ENCODE measurements at places on chromosomes 5 and 9.

GRCh38 chr5:140181002-140181483, 6.1 kb downstream of the CYSTM1 start:
- no peak for DNase-seq

GRCh38 chr9:114507726-114508125, 2.5 kb upstream of the WHRN start:
- no peak for DNase-seq

- no peak for DNase-seq
Observed at GRCh38 chr9:92266486-92266885, 27.0 kb downstream of the IARS1 start.

DNA sequence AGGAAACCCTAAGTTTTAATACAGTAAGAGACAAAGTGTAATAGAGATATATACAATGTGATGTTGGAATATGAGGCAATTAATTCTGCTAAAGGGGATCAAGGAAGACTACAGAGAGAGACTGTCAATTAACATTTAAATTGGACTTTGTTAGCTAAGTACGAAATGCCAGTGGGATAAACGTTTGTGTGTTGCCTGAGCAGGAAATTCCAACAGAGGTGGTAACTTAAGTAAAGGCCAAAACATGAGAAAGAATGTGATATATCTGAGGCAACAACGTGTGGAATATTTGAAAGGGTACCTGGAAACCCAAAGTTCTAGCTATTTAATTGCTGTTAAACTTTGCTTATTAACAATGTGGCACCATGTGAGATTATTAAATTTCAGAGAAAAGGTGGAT, 1666.9 kb upstream of the WWC1 start:
- no peak for DNase-seq

- DNase-seq: no peak
Observed at GRCh38 chr9:76400534-76401096, 6.4 kb upstream of the RFK start.

DNA sequence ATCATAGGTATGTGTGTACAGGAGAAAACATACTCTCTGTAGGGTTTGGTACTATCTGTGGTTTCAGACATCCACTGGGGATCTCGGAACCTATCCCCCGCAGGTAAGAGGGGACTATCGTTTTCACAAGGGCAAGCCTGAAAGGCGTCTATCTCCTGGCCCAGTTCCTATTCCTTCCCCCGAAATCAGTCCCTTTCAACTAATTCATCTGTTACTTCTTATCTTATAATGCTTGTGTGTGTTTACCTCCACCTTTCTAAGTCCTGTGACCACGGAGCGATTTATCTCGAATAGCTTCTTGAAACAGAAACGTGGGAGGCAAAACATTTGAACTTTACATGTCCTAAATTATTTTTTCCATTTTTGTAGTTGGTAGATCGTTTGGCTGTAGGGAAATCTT, 11.4 kb downstream of the ABO start:
- no peak for DNase-seq

GRCh38 chr9:89177012-89177943, 1.3 kb downstream of the SHC3 start:
- DNase-seq: no peak

DNA sequence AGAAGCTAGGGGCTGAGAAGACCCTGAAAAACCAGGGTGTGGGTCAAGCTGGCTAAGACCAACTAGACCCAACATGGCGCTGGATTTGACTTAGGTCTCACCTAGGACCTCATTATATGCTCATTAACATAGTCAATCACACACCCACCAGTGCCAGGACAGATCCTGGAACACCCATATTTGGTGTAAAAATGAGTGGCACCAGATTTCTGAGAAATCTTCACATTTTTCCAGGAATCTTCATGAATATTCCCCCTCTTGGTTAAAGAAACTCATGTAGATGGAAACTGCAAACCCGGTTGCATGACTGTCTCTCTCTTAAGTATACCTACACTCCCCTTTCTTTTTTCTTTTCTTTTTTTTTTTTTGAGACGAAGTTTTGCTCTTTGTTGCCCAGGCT, 17.9 kb upstream of the RAB14 start:
- DNase-seq: no peak

DNA sequence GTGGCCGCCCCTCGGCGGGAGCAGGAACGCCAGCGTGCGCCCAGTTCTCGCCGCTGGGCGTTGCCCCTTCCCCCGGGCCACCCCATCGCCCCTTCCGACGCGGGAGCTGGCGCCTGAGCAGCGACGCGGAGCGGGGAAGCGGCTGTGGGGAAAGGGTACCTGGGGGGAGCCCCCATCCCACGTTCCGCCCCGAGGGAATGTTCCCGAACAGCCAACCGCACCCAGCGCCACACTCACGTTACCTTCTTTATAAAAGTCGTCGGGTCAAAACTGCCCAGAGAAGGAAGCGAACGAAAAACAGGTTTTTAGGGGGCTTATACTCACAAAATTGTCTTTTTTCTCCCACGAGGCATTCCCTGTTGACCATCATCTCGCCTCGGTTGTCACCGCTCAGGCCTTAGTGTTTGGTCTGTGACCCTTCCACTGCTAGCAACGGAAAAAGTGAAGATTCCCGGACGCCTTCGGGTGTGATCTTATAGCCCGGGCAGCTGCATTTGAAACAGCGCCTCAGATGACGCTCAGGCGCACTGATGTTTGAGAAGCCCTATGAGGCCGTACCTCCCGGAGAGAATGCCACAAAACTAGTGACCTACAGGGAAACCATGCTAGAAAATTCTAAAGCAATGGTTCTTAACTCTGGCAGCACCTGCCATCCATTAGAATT, 475 bp upstream of the GOLM1 start:
- DNase-seq: no peak

DNA sequence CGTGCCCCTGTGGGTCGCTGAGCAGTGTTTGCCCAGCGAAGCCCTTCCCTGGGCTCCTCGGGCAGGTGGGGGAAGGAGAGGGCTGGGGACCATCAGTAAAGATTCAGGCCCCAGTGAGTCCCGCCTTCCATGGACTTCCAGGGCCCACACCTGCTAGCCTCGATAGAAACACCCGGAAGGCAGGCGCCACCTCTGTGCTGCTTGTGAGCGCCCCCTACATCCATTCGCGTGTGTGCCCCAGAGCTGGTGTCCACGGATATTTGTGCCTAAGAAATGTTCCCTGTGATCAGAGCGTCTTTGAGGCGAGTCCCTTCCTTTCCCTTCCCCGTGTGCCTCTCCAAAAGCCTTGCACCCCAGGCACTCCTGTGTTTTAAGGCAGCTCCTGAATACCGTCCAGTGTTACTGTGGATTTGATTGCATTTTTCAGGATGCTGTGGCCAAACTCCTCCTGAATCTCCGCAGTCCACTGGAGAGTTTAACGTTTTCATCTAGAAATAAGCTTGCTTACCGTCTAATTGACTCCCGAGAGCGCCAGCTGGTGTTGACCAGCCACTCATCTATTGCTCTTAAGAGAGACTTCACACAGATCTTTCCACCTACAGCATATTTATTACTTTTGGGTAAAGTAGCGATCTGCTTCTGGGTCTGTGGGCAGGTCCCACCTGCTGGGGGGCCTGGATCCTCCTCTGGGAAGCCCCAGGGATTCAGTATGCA, 101.4 kb downstream of the COL5A1 start:
- DNase-seq: no peak

GRCh38 chr5:177498013-177498787, 796 bp upstream of the PDLIM7 start:
- DNase-seq: no peak

DNA sequence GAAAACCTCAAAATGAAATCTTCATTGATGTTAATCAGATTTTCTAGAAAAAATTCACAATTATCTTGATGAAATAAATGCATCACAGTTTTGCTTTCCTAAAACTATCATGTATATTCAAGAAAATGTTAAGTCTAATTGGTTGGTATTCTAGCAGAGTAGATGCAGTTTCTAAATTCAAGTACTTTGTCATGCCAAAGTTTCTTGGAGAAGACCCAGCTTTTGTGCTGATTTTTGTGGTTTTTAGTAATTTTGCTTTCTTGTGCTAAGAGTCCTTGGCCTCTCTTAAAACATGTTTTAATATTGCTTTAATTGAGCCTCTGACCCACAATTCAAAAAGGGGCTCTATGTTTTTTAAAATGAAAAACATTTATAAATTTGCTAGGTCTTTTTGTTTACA, 924.8 kb upstream of the PTPRD start:
- no peak for DNase-seq

DNA sequence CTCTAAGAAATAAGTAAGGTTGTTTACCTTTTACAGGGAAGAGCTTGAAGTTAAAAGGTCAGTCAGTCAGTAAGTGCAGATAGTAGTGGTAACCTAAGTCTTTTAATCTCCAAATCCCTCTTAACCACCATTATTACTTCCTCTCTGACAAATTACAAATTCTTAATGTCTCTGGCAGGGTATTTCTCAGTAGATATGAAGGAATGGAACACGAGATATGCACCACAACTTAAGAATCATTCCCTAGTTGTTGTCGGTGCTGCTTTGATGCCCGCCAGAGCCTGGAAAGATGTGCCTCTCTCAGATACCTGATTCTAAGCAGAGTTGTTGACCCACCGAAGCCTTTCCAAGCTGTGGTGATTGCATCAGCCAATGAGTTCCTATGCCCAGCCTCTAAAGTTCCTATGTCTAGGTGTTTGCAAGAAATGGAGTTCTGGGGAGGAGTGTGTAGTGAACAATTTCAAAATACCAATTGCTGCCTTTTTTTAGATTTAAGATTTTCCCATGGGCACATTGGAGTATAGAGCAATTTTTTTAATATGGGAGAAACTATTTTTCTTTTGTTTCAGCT, 78.5 kb downstream of the CD180 start:
- no peak for DNase-seq

- no peak for DNase-seq
Observed at GRCh38 chr5:140342287-140342686, 4.1 kb downstream of the HBEGF start.

DNA sequence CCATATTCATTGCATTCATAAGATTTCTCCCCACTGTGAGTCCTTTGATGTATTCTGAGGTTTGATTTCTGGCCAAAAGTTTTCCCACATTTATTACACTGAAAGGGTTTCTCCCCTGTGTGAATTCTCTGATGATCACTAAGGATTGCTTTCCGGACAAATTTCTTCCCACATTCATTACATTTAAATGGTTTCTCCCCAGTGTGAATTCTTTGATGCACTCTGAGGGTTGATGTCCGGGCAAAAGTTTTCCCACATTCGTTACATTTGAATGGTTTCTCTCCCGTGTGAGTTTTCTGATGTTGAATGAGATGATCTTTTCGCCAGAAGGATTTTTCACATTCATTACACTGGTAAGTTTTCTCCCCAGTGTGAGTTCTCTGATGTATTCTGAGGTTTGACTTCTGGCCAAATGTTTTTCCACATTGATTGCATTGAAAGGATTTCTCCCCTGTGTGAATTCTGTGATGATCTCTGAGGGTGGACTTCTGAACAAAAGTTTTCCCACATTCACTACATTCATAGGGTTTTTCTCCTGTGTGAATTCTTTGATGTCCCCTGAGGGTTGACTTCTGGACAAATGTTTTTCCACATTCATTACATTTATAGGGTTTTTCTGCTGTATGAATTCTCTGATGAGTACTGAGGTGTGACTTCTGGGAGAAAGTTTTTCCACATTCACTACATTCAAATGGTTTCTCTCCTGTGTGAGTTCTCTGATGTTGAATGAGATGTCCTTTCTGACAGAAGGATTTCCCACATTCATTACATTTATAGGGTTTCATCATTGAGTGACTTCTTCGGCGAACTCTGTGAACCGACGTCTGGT, 18.8 kb downstream of the ZNF510 start:
- DNase-seq: no peak

GRCh38 chr5:109191153-109191558, 218.6 kb downstream of the PJA2 start:
- DNase-seq: no peak

DNA sequence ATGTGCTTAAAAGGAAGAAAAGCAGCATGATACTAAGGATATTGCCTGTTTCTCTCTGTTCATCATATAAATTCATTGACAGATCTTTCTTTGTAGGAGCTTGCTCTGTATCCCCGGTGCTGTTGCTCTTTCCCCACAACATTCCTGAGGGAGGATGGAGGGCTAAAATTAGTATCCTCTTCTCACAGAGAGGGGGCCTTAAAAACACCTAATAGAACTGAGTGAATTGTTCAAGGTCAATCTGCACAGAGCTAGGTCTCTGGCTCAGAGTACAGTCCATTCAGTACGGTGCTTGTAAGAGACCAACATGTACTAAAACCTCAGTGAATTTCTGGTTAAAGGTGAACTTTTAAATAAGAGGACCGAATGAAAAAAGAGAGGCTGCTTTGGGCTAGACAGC, 88.7 kb downstream of the PALM2AKAP2 start:
- DNase-seq: no peak

DNA sequence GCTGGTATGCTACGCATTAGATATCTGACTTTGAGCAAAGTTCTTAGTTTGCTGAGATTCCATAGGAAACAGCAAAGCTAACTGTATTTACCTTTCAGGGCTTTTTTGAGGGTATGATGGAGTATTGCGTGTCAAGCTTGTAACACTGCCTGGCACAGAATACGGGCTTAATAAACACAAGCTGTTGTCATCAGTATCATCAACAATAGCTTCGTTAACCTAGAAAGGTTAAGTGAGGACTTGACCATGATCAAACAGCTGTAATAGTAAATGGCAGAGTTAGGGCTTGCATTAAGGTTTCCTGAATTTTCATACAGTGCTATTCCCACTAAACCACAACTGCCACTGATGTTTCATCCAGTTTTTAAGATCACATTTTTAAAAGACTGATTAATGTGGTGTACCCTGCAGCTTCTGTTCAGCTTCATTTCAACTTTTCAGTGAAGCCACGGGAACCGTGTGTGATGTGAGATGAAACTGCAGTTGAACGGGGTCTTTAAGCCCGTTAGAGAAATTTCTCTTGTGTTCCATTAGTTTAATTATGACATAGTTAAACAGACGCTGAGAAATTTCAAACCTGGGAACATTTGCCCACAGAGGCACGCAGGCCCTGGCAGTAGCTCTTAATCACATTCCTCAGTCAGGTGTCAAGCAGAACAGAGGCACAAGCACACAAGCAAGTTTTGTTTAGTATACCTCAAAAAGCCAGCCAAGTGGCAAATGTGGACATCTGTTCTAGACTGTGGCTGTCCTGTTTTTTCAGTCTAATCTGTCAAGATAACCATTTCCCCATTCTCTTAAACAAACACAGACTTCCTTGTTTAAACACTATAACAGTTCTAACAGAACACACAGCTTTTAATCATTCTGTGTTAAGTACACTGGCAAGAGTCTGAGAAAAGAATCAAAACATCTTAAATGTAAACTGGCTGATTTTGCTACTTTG, 147.1 kb downstream of the ZNF608 start:
- no peak for DNase-seq

GRCh38 chr9:104982543-104982942, 54.6 kb upstream of the ABCA1 start:
- DNase-seq: no peak

GRCh38 chr9:10562581-10563343, 50.0 kb downstream of the PTPRD start:
- DNase-seq: no peak

DNA sequence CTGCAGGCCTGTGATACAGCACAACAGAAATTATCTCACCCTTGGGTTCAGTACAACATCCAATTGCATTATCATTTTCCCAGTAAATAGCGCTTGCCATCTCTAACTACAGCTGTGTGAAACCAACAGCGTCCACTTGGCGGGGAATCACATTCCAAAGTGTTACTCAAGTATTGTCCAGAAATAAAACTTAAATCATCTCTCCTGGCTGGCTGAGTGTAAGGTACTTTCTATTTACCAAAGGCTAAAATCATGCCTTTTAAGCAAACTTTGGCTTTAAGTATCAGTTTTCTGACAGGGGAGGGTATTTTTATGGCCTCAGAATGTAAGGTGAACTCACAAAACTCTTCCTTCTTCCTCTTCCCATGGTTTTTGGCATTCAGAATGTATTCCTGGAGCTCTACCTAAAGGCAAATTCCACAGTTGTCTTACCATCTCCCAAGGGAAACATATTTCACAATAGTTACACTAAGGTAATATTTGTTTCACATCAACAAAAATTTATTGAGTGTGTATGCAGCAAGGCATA, 205.6 kb upstream of the MPDZ start:
- DNase-seq: no peak

Measured in T-helper 9 cell (primary cell).